ENCODE measurements at places on chromosomes 7 and 10.
A peak's percentile ranks its signal among the peaks of the same experiment; 100 is the strongest.

DNA sequence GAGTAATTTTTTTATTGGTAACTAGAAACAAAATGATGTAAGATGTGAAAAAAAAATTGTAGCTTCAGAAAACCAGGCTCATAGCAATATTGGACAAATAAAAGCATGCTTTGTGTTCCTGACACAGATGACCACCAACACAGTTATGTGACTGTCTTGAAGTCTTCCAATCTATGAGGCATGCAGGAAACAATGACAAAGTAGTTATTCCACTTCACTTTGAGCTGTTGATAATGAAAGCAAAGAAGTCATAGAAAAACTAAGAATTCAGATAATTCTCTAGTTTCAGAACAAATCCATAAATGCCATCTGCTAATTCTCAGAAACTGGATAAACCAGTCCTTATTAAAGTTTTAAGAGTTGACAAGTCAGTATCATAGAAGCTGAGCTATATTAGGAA is 378.4 kb upstream of the SEMA3D start:
- no peak for DNase-seq

GRCh38 chr7:157488966-157489365 is 152.2 kb downstream of the DNAJB6 start:
- DNase-seq = no peak

GRCh38 chr7:142181966-142182365 is 70.4 kb downstream of the MGAM2 start:
- no peak for DNase-seq

DNA sequence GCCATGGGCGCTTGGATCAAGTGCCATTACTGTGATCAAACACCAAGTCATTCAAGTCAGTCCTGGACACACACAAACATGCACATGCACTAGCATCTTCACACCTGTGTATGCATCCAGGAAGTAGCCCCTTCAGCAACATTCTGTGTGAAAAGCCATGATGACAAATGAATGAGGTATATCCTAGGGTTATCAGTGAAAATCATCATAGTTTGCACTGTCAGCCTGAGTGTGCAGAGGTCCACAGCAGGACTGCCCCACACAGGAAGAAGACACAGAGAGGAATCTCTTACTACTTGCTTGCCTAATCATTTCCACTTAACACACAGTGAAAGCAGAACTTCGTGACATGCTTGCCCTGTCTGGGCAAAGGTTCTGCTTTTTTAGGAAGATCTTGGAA is 184.0 kb upstream of the ADO start:
- no peak for DNase-seq

DNA sequence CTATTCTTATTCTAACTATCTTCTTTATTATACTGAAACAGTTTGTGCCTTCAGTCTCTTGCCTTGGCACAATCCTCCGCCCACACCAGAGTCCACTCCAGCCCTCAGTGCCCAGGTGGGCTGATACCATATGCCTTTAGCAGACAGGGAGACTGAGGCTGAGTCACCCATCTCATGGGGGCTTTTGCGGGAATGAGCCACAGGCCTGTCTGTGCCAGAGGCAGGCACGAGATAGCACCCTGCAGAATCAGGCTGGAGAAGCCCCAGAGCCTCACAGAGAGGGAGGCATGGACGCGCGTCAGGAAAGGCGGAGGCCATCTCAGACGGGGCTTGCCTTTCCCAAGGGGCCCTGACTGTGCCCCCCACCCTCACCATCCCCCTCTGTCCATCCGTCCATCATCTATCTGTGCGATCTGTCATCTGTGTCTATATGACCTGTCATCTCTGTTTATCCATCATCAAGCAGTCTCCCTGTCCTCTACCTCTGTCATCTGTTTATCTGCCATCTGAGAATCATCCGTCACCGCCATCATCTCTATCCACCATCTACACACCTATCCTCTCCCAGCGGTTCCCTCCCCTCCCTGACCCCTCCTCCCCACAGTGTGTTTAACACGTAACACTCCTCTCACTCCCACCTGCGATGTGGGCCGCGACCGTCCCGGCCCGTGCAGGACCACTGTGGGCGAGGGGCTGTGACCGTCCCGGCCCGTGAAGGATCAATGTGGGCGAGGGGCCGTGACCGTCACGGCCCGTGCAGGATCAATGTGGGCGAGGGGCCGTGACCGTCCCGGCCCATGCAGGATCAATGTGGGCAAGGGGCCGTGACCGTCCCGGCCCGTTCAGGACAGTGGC is 7.3 kb upstream of the ADAP1 start:
- no peak for DNase-seq

GRCh38 chr10:49323171-49323895 is 24.4 kb downstream of the C10orf71 start:
- no peak for DNase-seq

DNA sequence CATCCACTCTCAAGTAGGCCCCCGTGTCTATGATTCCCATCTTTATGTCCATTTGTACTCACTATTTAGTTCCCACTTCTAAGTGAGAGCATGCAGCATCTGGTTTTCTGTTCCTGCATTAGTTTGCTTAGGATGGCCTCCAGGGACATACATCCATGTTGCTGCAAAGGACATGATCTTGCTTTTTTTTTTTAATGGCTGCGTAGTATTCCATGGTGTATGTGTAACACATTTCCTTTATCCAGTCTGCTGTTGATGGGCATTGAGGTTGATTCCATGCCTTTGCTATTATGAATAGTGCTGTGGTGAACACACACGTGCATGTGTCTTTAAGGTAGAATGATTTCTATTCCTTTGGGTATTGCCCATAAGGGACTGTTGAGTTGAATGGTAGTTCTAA is 67.8 kb downstream of the SFMBT2 start:
- DNase-seq = no peak

DNA sequence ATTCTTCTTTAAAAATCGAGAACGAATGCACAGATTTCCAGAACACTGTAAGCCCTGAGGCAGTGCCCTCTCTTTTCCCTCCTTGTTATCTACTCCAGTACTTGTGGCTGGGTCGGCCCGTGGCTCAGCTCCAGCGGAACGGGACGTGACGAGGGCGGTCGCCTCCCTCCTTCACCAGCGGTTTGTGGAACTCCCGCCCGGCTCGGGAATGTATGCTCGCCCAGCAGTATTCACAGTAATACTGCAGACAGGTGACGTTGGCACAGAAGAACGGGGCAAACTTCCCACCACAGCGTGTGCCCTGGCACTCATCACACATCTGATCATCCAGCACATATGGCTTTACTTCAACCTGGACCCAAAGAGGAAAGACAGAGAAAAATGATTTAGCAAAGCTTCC is 128.5 kb downstream of the BTAF1 start:
- no peak for DNase-seq

- DNase-seq = no peak
Measured at GRCh38 chr7:71144963-71145362, 13.0 kb downstream of the GALNT17 start.

- DNase-seq = no peak
Measured at GRCh38 chr7:98235901-98236300, 16.1 kb downstream of the TECPR1 start.

GRCh38 chr7:156074982-156075615 is 262.8 kb upstream of the SHH start:
- DNase-seq = no peak

- DNase-seq = peak; percentile 74
Measured at GRCh38 chr10:126663880-126664279, 6.6 kb downstream of the C10orf90 start.

DNA sequence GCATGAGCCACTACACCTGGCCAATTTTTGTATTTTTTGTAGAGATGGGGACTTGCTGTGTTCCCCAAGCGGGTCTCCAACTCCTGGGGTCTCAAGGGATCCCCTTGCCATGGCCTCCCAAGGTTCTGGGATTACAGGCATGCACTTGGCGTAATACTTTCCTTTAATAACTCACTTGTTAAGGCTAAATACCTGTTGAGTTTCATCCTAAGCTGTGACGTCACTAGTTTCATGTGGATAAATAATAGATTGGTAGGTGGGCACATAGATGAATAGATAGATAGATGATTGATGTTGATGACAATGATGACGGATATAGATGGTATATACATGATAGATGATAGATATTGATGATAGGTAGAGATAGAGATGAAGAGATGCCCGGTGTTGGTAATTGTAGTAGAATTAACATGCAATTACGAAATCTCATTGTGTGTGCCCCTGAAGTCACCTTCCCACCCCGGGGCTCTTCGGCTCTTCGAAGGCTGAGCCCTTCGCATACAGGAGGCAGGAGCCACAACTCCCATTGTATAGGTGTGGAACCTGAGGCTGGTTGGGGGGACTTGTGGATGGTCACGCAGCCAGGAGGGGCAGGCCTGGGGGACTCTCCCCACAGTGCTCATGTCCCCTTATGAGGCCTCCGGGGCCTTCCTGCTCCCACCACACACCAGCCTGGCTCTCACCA is 2.6 kb downstream of the GRIFIN start:
- DNase-seq = no peak

GRCh38 chr7:151310578-151310977 is 31.0 kb upstream of the NUB1 start:
- no peak for DNase-seq

GRCh38 chr10:106217627-106218026 is 946.9 kb downstream of the SORCS1 start:
- DNase-seq = no peak

- no peak for DNase-seq
Measured at GRCh38 chr7:50405221-50405620, 44.9 kb downstream of the FIGNL1 start.

DNA sequence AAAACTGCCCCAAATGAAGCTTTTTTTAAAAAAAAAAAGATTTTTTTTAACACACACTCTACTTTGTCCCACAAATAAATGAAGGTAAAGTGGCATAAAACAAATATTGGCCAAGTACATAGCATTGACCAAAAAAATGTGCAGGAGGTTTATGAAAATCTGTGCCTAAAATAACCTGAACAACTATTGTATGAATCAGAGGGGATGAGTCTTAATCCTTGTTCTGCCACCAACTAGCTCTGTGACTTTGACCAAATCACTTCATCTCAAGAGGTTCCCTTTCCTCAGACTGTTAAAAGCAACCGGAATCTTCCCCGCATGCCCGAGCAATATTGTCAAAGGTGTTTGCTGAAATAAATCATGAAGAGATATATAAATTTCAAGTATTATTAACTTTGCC is 150.4 kb upstream of the NEBL start:
- DNase-seq = no peak

GRCh38 chr10:84054743-84055142 is 84.6 kb upstream of the GHITM start:
- DNase-seq = no peak

DNA sequence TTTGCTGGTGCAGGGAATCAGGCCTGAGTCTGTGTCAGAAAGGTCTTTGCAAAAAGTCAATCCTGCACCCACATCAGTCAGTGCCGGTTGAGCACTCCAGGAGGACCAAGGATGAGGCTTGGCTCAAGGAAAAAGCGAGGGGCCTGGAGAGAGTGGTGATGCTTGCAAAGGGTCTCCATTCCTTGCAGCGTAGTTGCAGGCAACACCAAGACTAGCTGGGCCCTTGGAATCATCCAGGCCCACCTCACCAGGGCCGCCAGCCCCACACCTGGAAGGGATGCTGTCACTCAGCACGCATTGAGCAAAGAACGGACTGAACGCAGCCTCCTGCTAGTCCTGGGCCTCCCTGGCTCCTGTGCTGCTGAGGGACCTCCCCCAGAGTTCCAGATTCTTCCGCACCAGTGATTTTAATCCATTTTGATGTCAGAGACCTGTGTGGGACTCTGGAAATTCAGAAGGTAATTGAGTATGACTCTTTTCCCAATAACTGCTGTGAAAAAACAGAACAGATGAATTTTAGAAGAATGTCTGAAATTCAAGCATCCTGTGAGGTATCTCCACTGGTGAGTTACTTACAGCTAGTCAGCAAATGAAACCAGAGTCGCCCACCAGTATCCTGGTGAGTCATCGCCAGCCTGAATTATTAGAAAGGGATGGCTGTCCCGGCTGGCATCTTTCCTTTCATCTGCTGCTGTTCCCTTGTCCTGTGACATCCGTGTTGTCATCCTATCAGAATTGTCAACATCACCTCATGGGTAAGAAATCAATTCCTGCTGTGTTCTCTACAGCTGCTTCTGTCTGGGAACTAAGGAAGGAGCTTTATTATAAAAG is 150.8 kb upstream of the NPS start:
- peak; percentile 10 for DNase-seq

DNA sequence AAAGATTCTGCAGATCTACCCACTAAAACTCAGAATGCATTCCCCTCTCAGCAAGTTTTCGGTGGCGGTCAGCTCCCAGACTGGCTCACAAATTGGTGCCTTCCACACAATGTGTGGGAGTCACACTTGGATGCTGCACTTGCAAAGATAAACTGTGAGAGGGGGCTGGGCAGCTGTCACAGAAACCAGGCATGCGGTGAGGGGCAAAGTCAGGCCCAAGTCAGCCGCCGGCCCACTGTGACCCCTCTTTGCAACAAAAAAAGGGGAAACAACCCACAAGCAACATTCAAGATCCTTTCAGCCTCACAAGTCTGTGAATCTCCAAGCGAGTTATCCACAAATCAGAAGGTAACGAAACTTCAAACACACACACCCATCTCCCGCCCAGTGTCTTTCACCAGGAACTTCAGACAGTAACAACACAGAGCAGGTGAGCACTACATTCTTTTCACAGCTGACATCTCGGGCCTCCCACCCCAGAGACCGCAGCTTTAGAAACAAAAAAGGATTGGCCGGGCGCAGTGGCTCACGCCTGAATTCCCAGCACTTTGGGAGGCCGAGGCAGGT is 32.0 kb downstream of the SNX8 start:
- DNase-seq = no peak
